ENCODE measurements at places on chromosomes 2 and 18.

- DNase-seq = no peak
Observed at GRCh38 chr2:142179686-142180085, 48.9 kb upstream of the LRP1B start.

DNA sequence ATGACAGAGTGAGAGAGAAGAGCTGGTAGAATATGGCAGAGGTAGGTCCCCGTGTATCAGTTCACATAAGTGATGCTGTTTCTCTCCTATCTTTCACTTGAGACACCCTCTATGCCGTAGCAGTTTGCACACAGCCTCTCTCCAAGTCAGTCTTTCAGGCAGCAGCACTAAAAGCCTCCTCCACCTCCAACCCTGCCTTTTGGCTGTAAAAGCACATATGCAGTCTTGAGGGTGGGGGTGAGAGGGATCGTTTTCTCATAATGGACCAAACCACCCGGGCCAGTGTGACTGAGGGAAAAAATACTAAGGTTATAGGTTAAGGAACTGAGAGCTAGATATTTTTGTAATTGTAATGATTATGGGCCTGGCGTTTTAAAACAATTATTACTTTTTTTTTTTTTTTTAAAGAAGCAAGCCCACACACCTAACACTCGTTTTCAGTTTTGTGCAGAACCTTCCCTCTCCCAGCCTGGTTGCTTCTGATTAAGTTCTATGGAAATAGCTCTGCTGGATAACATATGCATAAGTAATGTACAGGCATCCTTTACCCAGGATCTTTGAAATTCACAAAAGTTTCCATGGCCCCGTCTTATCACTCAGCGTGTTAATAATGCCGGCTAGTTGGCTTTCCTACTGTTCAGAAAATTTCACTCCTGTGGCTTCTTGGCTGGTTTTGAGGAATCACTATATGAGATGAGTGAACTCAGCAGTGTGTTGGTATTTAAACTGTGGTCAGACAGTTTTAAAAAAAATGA lies 112.2 kb upstream of the MEIS1 start:
- DNase-seq = no peak

DNA sequence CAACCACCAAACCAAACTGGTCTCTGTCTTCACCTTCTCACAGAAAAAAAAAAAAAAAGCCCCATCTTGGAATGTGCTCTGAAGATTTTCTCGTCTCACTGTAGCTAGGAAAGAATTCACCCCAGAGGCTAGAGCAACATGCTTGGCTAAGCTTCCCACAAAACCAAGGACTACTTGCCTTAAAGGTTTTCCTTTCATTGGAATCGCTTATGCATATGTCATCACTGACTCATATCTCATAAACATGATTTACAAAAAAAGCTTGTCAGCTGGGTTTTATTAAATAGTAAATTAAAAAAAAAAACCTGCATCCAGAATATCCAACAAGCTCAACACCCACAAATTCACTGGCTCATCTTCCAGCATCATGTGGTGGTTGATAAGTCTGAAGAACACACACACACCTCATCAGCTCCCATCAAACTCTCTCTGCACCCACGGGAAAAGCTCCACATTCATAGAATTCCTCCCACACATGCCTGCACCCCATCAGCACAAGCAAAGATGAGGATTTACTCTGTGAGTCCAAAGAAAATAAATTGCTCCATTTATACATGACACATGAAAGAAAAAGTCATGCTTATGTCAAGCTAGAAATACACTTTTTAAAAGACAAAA lies 182.0 kb upstream of the TRIB2 start:
- DNase-seq = peak; percentile 95

GRCh38 chr18:8989017-8989416 lies 113.5 kb upstream of the NDUFV2 start:
- DNase-seq = no peak

- DNase-seq = no peak
Observed at GRCh38 chr18:11145413-11146191, 3.8 kb downstream of the PIEZO2 start.

DNA sequence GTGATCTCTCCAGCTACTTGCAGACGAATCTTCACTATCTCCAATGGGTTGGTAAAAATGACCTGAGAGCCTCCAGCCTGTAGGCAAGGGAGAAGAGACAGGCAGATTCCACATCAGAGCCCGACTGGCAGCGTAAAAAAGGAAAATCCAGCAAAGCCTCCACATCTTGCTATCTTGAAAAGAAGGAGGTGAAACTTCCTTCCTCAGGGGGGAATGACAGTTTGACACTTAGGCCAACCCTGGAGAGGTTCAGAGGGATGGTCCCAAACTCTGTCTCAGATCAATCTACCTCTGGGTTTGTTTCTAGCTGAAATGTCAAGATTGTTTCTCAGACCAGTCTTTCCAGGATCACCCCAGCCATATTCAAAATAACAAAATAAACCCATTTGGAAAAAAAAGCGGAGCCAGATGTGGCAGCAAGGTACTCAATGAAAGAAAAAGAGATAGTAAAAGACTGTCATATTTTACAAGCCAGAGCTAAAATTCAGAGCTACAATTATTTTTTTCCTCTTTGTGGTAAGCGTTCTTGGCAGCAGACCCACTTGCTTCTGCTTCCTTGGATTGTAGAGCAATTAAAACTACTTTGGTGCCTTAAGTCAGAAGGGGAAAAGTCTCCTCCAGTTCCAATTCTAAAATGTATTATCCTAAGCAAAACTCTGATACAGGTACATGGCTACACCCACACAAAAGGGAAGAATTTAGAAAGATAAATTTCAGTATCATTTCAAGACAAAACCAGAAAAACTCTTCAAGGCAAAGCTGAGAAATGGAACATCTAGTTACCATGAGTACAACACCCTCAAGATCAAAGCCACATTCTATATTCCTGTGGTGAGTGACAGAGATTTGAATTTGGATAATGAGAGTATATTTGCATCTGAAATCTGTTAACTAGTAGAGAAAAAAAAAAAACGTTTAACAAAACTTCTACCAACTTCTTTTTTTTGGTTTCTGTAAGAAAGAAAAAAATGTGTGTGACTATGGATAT lies 100.1 kb downstream of the SLC25A12 start:
- DNase-seq = no peak

DNA sequence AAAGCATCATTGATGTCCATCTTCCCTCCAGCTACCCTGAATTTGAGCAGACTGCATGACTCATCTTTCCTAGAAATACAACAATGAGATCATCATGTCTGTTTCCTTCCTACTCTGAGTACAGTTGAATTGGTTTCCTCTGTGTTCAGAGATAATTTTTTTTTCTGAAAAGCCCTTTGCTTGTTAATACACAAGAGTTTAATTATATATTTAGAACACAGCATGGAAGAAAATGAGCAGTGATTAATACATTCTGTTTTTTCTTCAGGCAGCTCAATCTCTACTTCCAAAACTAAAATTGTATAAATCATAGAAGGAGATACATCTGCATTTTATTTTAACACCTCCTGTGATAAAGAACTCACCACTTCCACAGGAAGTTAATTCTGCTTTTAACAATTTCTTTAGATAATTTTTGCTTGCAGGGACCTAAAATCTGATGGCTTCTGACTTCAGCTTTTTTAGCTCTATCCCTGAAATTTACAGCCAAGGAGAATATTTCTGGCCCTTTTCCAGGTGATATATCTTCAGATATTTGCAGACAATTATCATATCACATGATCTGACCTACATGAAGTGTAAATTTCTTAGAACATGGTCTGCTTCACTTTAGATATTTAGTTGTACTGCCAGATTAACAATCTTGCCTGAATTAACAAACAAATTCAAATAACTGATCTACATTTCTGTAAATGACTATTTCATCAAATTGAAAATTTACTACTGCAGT lies 249.0 kb downstream of the TRIB2 start:
- DNase-seq = no peak

GRCh38 chr2:51472783-51473182 lies 440.9 kb upstream of the NRXN1 start:
- DNase-seq = no peak

DNA sequence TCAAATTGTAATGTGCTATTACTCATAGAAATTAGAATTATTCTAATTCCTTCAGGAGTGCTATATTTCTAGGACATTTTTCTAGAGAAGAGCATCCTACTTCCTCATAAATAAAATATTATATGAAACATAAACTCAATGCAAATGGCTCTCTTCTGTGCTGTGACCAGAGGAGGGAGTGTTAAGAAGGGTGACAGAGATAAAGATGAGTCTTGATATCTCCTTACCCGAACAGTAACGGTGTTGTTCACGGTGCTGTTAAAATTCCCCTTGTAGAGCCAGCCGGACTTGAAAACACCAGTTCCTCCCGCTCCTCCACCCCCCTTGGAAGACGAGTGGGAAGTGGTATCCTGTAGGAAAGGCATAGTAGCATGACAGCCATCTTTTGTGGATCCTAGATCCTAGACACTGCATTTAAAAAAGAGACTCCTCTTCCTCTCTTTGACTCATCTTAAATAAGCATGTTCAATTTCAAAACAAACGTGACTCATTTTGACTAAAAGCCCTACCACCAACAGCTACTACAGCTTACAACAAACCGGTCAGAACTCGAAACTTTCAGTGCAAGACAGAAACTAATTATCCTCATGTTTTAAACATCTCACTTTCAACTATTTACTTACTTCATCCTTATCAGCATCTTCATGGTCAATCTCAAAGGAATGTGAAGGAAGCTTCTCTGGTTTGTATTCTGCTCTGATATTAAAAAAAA lies 156.3 kb downstream of the DOCK10 start:
- DNase-seq = peak; percentile 58

DNA sequence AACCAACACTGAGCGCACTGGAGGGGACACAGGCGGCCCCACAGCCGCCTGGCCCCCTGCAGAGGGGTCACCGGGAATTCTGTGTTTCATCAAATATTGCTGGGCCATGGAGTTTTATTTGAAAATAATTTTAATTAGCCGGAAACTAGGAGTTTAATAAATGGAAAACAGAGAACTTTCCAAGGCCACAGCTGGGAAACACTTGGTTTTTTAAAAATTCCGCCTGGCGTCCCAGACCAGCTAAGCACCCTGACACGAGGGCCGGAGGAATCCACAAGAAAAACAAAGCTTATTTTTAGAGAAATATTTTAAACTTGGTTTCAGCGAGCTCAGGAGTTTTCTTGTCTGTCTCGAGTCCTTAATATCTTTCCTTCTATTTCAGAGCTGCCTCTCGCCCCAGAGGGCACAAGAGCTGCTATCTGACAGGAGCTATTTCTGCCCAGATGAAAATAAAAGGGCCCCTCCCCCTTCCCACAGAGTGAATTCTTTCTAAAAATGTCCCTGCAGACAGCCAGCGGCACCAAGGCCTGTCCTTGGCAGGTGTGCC lies 8.2 kb downstream of the ZFP36L2 start:
- DNase-seq = no peak

GRCh38 chr2:54945391-54946219 lies 104.6 kb downstream of the RTN4 start:
- DNase-seq = no peak

GRCh38 chr2:48207201-48207641 lies 300.9 kb upstream of the FBXO11 start:
- no peak for DNase-seq

- DNase-seq = no peak
Observed at GRCh38 chr2:171999161-171999560, 592 bp upstream of the METAP1D start.

- DNase-seq = no peak
Observed at GRCh38 chr2:65613968-65614555, 181.7 kb upstream of the SPRED2 start.

DNA sequence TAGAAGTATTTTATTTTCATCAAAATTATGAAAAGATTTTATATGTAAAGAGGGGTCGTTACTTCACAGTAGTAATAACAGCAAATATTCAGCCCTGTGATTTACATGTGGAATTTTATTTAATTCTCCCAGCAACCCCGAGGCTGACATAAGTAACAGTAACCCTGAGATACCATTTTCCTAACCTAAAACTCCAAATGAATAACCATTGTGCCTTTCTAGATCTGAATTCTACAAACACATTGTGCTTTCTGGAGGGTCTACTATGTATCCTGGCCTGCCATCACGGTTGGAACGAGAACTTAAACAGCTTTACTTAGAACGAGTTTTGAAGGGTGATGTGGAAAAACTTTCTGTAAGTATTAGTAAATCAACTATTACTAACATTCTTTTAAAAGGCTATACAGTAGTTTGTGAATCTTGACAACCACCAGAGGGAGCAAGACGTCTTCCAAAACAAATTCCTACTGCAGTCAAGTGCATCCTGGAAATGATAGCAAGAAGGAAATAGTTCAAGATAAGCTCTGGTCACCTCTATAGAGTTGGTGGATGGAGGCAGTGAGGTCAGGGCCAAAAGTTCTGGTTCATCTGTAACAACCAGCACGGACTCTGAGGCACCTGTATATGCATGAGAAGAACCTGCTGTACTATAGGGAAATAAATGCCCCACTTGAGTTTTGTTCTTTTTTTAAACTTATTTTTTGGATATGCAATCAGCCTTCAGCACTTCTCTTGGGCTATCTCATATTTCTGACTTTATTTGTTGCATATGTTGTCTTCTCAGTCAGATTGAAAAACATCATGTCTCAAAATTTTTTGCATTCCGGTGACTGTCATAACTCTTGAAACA lies 37.4 kb downstream of the ACTR2 start:
- peak; percentile 70 for DNase-seq

GRCh38 chr2:160345071-160345764 lies 145.1 kb upstream of the ITGB6 start:
- no peak for DNase-seq

DNA sequence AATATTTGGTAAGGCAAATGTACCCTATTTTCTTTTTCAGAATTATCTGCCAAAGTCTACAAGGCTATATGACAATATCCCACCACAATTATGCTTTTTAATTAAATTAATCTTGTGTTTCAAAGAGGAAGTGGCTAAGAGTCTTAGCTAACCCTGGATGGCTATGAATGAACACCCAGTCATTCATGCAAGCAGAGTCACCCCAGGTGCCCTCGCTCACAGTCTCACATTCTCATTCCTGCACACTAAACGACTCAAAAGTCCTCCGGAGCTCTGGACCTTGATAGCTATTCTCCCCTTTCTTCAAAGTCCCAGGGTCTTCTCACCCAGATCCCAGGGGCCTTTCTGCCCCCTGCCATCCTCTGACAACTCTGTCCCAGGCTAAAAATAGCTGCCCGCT lies 42.1 kb upstream of the MRPL19 start:
- DNase-seq = no peak

DNA sequence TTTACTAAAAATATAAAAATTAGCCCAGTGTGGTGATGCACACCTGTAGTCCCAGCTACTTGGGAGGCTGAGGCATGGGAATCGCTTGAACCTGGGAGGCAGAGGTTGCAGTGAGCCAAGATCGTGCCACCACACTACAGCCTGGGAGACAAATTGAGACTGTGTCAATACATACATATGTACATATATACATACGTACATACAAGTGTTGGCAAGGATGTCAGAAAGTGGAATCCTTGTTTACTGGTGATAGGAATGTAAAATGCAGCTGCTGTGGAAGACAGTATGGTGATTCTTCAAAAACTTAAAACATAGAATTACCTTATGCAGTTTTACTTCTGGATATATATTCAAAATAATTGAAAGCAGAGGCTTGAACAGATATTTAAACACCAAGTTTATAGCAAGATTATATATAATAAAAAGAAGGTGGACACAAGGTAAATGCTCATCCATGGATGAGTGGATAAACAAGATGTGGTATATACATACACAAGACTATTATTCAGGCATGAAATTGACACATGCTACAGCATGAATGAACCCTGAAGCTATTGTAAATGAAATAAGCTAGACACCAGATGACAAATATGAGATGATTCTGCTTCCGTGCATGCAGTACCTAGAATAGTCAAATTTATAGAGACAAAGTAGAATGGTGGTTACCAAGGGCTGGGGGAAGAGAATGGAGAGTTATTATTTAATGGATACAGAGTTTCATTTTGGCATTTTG lies 43.2 kb downstream of the CCDC138 start:
- no peak for DNase-seq

GRCh38 chr2:159249990-159250715 lies 36.4 kb downstream of the WDSUB1 start:
- DNase-seq = no peak

GRCh38 chr2:27863146-27863545 lies 27.0 kb downstream of the RBKS start:
- no peak for DNase-seq

Data from non-pigmented ciliary epithelial cell (primary cell).